ENCODE measurements at places on chromosomes 13 and 19.

DNA sequence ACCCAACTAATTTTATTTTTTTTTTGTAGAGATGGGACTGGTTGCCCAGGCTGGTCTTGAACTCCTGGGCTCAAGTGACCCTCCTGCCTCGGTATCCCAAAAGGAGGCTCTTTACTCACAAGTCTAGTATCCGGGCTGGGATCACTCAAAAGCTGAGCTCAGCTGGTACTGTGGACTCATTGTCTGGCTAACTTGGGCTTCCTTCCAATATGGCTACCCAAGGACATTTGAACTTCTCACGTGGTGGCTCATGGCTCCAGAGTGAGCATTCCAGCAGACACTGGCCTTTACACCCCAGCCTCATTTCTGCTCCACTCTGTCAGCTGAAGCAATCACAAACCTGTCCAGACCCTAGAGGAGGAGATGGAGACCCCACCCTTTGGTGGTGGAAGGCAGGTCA, 28.9 kb downstream of the HPN start:
- no peak for DNase-seq

- DNase-seq: no peak
Measured at GRCh38 chr19:54063350-54064116, at the start of gene VSTM1. VSTM1 (minus strand) TSS chr19:54063897; CDS start chr19:54063777, 120 bp downstream.

GRCh38 chr19:54206831-54207177, 6.1 kb downstream of the RPS9 start:
- no peak for DNase-seq

DNA sequence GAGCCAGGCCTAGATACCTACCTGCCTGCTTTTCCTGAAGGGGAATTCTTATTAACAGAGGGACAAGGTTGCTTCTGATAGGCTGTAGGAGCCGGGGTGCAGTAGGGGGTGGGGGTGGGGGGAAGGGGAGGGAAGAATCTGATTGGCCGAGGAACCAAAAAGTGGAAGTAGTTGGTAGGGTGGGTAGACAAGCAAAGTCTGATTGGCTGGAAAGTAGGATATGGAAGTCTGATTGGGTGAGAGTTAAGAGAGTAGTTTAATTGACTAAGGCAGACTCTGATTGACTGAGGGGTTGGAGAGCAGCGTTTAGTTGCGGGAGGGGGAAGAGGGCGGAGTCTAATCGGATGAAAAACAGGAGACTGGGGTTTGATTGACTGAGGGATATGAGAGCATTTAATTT, 9.4 kb upstream of the CYP4F22 start:
- no peak for DNase-seq

GRCh38 chr19:15776991-15777970, 10.2 kb upstream of the OR10H5 start:
- no peak for DNase-seq

GRCh38 chr13:78657699-78658629, 991 bp downstream of the OBI1 start:
- no peak for DNase-seq

GRCh38 chr13:111153279-111153976, 38.3 kb downstream of the ARHGEF7 start:
- peak; percentile 95 for DNase-seq

DNA sequence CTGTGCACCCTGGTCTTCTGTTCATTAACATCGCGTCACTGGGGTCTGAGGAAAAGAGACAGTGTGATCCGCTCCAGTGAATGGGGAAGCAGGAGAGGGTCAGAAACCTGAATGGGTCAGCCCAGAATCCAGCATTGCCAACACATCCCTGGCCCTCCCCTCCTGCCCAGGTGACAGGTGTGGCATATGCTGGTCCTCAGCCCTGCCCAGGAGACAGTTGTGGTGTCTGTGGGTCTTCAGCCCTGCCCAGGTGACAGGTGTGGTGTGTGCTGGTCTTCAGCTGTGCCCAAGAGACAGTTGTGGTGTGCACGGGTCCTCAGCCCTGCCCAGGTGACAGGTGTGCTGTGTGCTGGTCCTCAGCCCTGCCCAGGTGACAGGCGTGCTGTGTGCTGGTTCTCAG, 8.0 kb downstream of the TFDP1 start:
- peak; percentile 53 for DNase-seq

- DNase-seq: no peak
Measured at GRCh38 chr13:79246578-79246949, 159.5 kb downstream of the RBM26 start.

GRCh38 chr19:32971012-32971595, 654 bp downstream of the CEP89 start:
- DNase-seq: no peak

DNA sequence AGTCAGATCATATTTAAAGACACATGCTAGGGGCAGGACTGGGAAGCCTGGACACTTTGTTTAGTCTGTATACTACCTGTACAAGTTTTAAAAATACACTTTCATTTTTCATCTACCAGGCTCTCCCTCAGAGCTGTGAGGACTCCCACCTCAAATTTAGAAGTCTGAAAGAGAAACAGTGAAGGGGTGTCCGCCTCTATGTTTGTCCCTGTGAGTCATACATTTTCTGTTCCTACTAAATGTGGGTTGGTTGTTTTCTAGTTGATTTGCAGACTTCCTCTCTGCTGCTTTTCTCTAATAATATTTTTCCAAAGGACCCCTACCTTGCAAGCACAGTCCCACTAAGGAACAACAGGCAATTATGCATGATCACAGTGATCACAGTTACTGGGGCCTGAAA, 110.5 kb downstream of the ENOX1 start:
- DNase-seq: no peak

DNA sequence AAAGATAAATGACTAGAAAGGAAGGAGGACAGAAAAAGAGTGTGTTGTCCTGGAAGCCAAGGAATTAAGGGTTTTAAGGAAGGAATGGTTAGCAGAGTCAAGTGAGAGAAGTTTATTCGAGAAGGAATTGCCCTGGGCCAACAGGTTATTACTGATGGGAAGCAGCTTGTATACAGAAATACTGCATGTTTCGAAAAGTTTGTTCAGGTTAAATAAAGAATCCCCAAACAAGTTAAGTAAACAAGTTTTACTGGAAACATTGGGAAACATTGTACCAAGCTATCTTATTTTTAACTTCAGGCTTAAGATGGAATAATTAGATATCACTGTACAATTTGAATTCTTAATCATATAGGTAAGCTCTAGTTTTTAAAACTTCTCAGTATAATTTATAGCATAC, 28.2 kb upstream of the FBXL3 start:
- no peak for DNase-seq

GRCh38 chr13:100203696-100204367, 114.9 kb downstream of the PCCA start:
- no peak for DNase-seq

GRCh38 chr13:28299916-28300315, 161.6 kb downstream of the PAN3 start:
- DNase-seq: no peak

- DNase-seq: no peak
Measured at GRCh38 chr19:40549007-40549708, 27.5 kb upstream of the SHKBP1 start.

DNA sequence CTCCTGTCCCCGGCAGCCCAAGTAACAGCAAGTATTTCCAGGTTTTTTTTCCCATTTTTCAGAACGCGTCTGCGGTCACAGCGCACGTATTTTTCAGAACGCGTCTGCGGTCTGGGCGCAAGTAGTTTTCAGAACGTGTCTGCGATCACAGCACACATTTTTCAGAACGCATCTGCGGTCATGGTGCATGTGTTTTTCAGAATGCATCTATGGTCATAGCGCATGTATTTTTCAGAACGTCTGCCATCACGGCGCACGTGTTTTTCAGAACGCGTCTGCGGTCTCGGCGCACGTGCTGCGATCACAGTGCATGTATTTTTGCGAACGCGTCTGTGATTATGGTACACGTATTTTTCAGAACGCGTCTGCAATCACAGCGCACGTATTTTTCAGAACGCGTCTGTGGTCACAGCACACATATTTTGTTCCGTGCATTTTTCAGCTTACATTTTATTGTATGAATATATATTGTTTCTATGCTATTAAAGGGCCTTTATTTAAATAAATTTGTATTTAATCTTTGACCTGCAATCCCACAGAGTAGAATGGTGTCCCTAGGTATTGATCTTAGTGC, 19.7 kb downstream of the ATP4B start:
- DNase-seq: peak; percentile 35

DNA sequence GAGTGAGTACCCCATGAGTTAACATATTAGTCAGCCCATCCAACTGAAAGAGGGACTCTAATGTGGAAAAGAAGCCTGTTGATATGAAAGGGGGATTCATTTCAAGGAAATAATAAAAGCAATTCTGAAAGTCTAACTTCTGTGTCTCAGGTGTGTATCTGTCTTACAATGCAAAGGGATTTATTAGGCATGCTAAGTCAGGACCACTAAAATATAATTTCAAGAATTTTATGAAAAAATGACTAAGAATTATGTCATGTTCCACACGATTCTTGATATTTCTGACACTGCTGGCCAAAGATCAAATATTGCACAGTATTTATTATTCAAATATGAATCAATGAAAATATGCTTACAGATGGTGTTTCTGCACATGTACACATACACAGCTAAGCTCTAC, 130.8 kb downstream of the KLF12 start:
- no peak for DNase-seq

DNA sequence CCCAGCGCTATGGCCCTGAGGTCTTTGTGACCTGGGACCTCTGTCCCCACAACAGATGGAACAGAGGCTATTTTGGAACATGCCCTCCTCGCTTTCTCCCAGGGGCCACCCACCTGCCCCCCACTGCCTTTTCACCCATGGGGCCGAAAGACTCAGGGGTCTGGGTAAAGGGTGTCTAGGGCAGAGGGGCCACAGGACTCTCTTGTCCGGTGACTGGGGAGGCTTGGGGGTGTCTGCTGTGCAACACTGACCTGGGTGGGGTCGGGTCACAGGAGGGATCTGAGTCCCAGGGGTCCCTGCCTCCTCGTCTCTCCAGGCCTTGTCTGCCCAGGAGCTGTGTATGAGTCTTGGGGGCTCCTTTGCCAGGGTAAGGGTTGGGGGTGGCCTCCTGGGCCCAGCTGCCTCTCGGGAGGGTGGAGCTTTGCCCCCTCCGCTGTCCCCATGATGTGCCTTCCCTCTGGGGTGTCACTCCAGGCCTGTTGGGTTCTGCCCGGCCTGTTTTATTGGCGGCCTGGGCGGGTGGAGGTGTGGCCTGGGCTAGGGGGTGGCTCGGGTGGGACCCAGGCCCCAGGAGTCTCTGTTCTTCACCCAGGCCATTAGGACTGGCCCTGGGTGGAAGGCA, 2.1 kb downstream of the ARID3A start:
- DNase-seq: no peak

DNA sequence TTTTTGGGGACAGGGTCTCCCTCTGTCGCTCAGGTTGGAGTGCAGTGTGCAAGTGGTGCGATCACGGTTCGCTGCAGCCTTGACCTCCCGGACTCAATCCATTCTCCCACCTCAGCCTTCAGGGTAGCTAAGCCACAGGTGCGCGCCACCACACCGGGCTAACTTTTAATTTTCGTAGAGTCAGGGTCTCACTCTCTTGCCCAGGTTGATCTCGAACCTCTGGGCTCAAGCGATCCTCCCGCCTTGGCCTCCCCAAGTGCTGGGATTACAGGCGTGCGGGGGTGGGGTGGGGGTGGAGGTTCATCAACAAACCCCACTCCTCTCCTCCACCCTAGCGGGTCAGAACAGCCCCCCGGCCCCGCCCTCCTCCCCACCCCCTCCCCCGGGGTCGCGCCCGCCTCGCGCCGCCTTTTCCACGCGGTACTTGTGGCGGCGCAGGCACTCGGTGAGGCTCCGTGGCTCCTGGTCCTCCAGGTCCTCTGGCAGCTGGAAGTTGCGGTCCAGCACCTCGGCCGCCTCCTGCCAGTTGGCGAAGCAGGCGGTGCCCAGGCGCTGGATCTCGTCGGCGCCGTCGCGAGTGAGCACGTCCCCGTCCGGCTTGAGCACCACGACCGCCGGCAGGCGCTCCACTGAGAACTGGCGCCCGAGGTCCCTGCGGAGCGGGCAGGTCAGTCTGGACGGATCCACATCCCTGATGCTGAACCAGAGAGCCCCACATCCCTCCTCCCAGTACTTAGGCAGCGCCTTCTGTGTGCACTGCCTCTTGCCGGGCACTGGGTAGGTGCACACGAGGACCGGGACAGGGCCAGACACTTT, 5.2 kb downstream of the NXNL1 start:
- DNase-seq: no peak

- no peak for DNase-seq
Measured at GRCh38 chr19:45156011-45156630, 4.7 kb downstream of the NKPD1 start.

GRCh38 chr19:13507053-13507611, 853 bp upstream of the CACNA1A start:
- no peak for DNase-seq

- no peak for DNase-seq
Measured at GRCh38 chr13:46184277-46184699, 2.3 kb upstream of the LCP1 start.

DNA sequence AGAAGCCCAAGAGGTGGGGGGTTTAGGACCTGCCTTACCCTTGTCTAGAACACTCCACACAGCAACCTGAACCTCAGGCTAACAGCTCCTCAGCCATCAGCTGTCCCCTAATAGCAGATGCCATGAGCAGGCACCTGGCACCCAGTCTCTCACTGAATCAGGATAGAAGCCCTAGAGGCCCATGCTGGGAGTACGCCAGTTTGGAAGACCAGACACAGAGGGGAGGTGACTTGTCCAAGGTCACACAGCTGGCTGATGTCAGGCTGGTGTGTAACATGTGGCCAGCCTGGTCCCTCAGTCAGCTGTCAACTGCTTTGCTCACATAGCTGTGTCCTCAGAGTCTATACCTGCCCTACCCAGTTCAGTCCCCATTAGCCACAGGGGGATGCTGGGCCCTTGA, 12.8 kb upstream of the SAMD1 start:
- no peak for DNase-seq

DNA sequence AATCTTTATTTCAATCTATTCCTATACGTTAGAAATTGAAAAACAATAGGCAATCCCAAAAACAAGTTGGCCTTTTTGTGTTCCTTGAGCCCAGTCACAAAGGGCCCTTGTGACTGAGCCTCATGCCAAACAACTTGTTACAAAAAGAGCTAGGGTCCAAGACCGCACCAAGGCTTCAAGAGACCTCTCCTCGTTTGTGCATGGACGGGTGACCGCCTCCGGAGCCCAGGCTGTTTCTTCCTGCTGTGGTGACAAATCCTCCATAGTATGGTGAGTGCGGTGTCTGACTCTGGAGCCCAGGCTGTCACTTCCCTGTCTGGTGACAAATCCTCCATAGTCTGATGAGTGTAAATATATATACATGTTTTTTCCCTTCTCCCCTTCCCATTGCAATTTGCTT, 63.7 kb downstream of the ZNF93 start:
- DNase-seq: no peak
